ENCODE measurements at places on chromosomes 2 and 18.

DNA sequence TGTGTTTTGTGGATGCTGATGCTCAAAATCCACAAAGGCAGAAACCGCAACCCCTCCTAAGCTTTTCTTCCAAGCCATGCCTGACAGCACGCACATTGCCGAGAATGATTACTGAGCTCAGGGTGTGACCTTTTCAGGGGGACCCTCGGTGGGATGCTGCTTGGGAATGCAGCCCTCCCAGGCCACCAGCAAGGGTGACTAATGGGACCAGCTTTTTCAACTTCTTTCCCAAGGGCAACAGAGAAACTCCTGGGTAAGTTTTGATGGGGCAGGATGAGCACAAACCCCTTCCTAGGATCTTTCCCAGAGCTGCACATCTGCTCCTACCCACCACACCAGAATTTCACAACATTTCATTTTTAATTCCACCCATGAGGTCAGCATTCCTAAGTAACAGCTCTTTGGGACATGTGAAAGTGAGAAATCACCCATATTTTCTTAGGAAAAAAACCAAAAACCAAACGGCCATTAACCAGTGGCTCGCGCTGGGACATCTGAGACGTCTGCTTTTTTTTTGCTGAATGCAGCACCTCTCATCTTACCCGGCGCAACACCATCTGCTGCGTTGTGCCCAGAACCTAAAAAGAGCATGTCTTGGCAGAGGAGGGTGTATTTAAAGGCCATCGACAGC is 119.0 kb downstream of the ARL4C start:
- peak; percentile 87 for DNase-seq

- DNase-seq = no peak
Observed at GRCh38 chr2:1947316-1947715, 203.0 kb upstream of the PXDN start.

- no peak for DNase-seq
Observed at GRCh38 chr2:72919414-72920317, 2.3 kb downstream of the EMX1 start.

DNA sequence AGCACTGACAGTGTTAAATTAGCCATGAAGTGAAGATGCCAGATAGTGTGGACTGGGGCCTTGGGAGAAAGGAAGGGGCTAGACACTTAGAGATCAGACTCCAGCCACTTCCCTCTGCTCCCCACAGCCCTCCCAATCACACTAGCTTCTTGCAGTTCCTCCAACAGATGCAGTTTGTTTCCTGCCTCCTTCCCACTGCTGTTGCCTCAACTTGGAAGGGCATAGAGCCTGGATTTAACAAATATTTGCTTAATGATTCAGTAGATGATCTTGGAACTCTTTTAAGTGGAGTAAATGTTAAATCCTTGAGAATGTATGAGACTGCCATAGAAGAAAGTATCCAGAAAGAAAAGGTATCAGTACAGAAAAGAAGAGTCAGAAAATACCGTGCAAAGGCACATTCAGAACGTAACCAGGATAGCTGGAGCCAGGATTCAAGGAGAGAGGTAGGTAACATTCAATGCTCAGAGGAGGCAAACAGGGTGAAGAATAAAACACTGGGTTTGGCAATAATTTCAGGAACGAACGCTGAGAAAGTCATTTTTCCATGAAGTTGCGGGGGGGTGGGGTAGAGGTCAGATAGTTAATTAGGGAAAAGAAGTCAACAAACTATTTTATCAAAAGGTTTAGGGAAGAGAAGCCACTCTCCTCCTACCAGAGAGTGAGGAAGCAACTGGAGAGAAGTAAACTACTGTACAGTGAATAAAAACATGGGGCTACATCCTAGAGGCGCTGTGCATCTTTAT is 1.3 kb upstream of the BZW1 start:
- no peak for DNase-seq

DNA sequence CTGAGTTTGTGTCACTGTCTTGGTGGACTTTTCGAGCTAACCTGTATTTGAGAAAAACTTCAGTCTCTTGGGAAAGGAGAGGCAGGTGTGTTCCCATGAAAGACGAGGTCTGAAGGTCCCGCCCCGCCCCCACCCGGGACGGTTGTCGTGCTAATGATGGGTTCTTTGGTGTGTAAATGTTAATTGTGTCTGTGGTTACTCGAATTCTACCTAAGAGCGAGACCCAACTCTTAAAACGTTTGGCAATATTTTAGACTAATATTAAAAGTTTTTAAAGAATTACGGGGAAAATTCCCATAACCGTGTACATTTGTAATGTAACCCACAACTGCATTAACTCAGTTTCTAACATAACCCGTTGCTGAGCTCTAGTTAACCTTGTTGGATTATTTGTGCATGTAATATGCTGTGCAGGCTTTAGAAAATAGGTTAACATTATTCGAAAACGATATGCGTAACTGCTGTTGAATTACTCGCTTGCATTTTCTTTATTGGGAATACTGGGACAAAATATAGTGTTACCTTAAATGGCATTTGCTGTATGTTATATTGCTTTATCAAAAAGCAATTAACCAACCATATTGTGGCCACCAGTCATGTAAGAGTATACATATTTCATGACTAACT is 833 bp downstream of the EPB41L5 start:
- DNase-seq = no peak

DNA sequence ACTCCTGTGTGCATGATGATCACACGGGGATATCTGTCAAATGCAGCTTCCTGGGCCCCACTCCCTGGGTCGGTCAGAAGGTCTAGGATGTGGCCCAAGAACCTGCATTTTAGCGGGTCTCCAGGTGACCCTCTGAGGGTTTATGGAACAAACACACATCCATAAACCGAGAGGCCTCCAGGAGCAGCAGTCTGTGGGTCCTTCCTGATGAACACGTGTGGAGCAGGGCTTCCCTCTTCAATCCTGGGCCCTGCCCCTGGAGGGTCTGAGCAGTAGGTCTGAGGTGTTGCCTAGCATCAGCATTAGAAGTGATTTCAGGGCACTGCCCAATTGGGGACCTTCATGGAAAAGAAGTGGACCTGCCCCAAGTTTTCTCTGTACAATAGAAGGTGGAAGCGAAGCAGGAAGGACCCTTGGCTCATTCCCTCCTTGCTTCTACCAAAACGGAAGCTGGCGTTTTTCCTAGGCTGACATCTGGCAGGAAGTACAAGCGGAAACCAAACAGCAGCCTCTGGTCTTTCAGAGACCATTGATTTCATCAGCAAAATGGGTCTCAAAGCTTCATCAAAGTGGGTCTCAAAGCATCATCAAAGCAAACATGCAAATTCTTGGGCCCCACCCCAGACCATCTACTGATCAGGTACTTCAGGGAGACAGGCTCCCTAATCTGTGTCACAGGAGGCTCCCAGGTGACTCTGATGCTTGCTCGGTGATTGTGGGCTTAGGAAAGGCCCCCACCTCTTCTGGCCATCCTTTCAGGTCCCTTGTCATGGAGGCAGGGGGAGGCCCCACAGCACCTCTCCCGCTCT is 30.7 kb downstream of the INO80C start:
- DNase-seq = no peak

DNA sequence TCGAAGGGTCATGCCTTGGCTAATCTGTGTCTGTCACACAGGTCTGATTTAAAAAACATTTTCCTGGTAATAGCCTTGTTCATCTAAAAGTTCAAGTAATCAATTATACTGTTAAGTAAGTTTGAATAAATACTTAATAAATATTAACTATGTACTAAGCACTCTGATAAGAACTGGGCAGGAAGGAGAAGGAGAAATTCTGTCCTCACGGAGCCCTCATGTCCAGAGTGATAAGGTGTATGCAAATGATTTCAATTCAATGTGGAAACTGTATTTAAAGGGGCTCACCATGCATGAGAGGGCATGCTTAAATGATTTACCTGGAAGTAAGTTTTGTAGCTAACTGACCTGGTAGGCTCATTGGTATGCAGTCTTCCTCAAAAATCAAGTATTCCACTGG is 94.0 kb upstream of the LYPD6 start:
- no peak for DNase-seq

GRCh38 chr2:241891988-241892298 is 22.4 kb downstream of the RTP5 start:
- DNase-seq = no peak

DNA sequence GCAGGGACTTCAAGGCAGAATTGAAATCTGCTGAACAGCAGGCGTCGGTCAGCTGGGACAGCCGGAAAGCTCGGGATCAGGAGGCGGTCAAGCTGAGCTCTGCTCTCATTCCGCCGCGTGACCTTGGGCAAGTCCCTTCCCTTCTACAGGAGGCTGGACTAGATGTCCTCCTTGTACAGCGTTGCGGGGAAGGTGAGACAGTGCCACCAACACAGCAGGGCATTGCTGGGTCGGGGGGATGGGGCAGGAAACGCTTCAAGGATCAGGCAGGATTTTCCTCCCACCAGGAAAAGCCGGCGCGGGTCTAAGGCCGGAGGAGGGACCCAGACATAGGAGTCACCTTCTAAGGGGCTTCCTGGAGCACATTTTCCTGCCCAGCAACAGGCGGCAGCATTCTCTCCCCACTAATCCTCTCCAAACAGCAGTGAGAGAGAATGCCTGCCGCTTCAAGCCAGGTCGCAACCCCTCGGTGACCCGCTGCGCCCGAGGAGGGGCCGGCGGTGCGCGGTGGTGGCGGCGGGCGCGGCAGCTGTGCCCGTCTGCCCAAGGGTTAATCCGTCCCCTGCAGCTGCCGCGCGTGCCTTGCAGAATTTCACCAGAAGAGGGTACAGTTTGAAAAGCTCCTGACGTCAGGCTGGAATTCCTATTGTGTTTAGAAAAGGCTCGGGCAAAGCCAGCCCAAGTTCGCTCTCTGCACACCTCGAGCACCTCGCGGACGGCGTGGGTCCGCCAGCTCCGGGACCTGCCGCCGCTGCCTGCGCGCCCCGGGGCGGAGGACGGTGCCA is at the start of gene KCNF1:
KCNF1 (plus strand) TSS at position 644 of the 785 bp plus-strand sequence. CDS start 493 bp downstream, outside the sequence.
- DNase-seq = no peak

- no peak for DNase-seq
Observed at GRCh38 chr18:49365346-49365745, 95.1 kb downstream of the DYM start.

DNA sequence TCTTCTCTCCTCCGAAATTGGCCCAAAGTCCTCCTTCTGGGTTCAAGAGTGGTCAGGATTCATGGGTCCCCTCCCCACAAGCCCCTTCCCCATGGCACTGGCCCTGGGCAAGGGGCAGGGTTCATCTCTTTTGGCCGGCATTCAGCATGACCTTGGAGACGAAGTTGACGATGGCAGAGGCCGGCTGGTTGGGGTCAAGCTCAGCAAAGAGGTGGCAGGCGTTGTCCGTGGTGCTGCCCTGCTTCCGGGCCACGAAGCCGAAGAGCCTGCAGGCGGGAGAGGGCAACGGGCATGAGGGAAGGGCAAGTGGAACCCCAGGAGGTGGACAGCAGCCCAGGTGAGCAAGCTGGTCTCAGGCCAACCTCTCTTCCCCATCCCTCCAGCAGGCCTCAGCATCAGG is 198.5 kb downstream of the TNS1 start:
- no peak for DNase-seq

DNA sequence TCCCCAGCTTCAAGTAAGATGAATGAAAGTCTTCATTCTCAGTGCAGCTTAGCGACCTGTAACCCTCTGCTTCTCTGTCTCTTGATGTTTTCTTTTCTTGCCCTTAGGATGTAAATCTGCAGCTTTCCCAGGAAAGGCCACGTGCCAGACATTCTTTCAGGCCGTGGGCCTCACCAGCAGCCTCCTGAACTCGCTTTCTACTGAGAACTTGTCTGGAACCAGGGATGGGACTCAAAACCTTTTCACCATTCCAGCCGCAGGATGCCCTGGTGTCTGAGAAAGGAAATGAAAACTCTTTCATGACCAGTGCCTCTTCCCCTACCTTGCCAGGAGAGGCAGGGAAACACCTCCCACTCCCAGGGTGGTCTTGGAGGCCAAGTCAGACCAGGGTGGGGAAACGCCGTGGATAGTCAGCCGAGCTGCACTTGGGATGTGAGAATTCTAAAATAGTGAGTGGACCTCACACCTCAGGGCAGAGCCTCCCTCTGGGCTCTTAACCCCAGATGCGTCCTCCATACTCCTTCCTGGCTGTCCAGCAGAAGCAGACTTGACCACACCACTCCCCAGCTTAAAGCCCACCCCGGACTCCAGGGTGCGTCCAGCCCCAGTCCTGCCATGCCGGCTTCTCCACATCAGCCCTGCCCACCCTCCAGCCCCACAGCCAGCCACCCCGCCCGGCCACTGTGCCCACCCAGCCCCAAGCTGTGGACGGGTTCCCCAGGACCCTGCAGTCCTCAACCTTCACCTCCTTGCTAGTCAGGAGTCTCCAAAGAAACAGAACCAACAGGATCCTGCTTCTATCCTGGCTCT is 115.5 kb downstream of the TWIST2 start:
- no peak for DNase-seq

- no peak for DNase-seq
Observed at GRCh38 chr2:217972490-217972889, 30.3 kb downstream of the TNS1 start.

DNA sequence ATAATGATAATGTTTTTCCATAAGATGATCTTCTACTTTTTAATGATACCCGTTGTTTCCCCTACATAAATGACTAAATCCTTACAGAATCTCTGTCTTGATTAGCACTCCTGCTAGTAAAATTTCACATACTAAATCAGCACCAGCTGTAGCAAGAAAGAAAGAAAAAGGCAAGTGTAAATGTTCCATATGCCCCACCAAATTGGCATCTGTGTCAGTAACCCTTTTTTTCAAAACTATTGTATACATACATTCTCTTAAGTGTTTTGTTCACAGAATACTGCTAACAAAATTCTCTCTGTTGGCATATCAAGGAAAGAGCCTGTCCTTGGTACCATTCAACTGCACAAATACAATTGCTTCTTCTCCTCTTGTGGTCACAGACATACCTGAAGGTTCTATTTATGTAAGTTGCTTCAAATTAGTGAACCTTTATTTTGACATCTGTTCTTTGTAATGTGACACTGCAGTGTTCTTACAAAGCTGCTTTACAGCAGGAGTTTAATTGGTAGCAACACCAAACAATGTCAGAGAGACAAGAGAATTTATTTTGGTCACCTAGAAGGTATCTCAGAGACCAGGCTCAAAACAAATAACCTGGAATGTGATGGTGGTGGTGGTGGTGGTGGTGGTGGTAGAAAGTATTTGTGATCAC is 641.9 kb downstream of the ZEB2 start:
- peak; percentile 92 for DNase-seq

- DNase-seq = no peak
Observed at GRCh38 chr2:218168635-218169462, 2.1 kb upstream of the CXCR1 start.

DNA sequence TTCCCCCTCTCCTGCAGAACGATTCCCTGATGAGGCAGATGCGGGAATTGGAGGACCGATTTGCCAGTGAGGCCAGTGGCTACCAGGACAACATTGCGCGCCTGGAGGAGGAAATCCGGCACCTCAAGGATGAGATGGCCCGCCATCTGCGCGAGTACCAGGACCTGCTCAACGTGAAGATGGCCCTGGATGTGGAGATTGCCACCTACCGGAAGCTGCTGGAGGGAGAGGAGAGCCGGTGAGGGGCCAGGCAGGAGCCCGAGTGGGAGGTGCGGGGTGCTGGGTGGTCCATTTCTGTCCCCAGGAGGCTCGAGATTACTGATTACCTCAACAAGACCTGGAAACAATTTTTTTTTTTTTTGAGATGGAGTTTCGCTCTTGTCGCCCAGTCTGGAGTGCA is 3.1 kb downstream of the DES start:
- no peak for DNase-seq

GRCh38 chr2:238591732-238592131 is 165.0 kb downstream of the ASB1 start:
- DNase-seq = no peak
